Endodermal cell (in vitro differentiated cells): ENCODE measurements at places on chromosomes 2 and 18. TPM values are rescaled to one million over a fixed set of nuclear protein-coding genes. Genes with fewer than 3 reads are reported as not detected.

The SCN1A gene
- not detected in 2 replicates for total RNA-seq

GRCh38 chr2:74779265-74779558 lies 54.7 kb upstream of the HK2 start:
- no peaks in the 10 kb centered on the region for H3K27me3 ChIP-seq
- DNase-seq: no peak
- no peaks in the 10 kb centered on the region for H3K36me3 ChIP-seq
- peak overlapping the region; percentile 70 for H3K27ac ChIP-seq
- H3K4me1 ChIP-seq: peaks cover 15% of the 10 kb centered on the region
- no peak overlapping the region for H3K4me3 ChIP-seq

The TRAF3IP1 gene
- 19.4 and 21.9 TPM in 2 replicates for total RNA-seq

The ICOS gene
- total RNA-seq: not detected in 2 replicates

DNA sequence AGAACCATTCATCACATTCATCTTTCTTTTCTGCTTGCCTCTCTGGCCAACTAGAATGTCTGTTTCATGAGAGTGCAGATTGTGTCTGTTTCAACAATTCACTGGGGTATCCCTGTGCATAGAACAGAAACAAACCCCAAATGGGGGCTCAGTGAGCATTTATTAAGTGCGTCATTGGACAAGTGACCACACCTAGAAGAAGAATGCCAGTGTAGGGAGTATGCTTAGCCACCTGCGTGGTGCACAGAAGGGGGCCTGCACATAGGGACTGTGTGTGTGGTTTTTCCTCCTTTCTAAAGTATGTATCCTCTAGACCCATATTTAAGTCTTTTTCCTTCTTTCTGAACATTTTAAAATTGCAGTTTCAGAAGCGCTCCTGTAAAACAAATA lies 255.9 kb downstream of the AGAP1 start:
- no peaks in the 10 kb centered on the region for H3K27me3 ChIP-seq
- no peaks in the 10 kb centered on the region for H3K4me1 ChIP-seq
- H3K27ac ChIP-seq: no peak overlapping the region
- no peak overlapping the region for H3K4me3 ChIP-seq
- peaks cover 16% of the 10 kb centered on the region for H3K36me3 ChIP-seq
- no peak for DNase-seq

GRCh38 chr18:34626404-34627136 lies 83.5 kb upstream of the DTNA start:
- DNase-seq: no peak
- H3K36me3 ChIP-seq: no peaks in the 10 kb centered on the region
- H3K27ac ChIP-seq: no peak overlapping the region
- no peaks in the 10 kb centered on the region for H3K27me3 ChIP-seq
- H3K4me3 ChIP-seq: no peak overlapping the region

GRCh38 chr2:234840336-234840735 lies 111.5 kb upstream of the SH3BP4 start:
- H3K27me3 ChIP-seq: no peaks in the 10 kb centered on the region
- peak overlapping the region; percentile 12 for H3K27ac ChIP-seq
- H3K36me3 ChIP-seq: no peaks in the 10 kb centered on the region
- peak; percentile 86 for DNase-seq
- no peaks in the 10 kb centered on the region for H3K4me1 ChIP-seq

DNA sequence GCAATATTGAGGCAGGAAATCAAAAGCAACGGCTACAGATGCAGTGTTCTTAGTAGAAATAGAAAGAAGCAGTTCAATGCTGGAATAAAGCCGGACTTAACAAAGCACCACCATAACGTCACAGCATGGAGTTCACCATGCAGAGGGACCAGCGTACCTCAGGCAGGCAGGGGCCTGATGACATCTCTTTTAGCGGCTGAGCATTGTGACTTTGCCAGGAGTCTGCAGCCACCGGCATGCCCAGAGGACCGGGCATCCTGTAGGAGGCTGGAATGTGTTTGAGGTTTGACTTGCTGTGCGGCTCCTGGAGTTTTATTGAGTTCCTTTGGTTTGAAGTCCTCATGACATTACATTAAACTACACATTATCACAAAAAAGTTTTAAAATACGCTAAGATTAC lies 139.8 kb downstream of the UXS1 start:
- no peak overlapping the region for H3K4me3 ChIP-seq
- no peak for DNase-seq
- H3K27ac ChIP-seq: no peak overlapping the region
- H3K27me3 ChIP-seq: no peaks in the 10 kb centered on the region
- H3K4me1 ChIP-seq: no peaks in the 10 kb centered on the region

DNA sequence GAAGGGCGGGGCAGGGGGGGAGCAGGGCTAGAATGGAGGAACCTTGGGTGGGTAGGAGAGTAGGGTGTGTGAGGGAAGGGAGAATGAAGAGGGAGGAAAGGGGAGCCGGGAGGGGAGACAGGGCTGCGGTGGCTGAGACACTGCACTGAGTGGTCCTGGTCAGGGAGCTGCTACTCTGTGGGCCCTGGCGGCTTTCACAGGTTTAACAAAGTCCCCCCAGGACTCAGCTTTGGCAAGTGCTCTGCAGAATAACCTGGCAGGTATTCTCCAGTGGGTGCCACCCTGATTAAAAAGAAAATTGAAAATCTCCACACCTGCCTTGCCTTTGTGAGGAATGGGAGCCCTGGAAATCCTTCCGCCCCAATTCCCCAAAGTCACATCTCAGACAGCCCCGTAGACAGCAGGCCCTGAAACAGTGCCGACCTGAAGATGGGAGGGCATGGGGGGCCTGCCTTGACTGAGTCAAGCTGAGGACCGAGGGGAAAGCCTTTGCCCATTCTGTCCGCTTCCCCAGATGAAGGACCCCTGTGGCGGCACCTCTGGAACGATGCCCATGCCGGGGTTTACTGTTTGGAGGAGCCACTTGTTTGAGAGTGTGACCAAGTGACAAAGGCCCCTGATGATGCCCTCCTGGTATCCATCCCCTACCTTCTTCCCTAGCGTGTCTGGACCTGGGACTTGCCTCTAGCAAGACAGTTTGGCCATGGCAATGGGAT lies 43.6 kb upstream of the OTOS start:
- H3K4me1 ChIP-seq: no peaks in the 10 kb centered on the region
- no peaks in the 10 kb centered on the region for H3K36me3 ChIP-seq
- H3K27ac ChIP-seq: no peak overlapping the region
- no peak overlapping the region for H3K4me3 ChIP-seq
- DNase-seq: peak; percentile 24

GRCh38 chr18:27005589-27005988 lies 140.1 kb upstream of the AQP4 start:
- H3K4me3 ChIP-seq: no peak overlapping the region
- no peaks in the 10 kb centered on the region for H3K27me3 ChIP-seq
- peak; percentile 52 for DNase-seq

The UPP2 gene
- not detected in 2 replicates for total RNA-seq

The IL37 gene
- not detected in 2 replicates for total RNA-seq

DNA sequence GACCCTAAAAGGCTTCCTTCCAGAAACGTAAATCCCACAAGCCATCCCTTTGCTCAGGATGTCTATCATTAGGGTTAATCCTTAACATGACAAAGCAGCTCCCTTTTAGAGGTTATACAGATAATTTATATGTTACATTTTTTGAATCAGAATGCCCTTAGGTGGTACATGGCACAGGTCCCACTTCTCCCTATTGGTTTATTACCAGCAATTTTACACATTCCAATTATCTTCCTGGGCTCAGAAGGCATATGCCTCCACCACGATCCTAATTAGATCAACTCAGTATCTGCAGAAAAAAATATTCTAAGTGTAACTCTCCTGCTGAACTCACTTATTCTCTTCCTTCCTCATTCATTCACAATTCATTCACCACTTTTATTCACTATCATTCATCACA lies 507.0 kb upstream of the MAP2 start:
- no peaks in the 10 kb centered on the region for H3K27me3 ChIP-seq
- no peak for DNase-seq
- no peaks in the 10 kb centered on the region for H3K36me3 ChIP-seq
- no peak overlapping the region for H3K4me3 ChIP-seq
- no peak overlapping the region for H3K27ac ChIP-seq
- no peaks in the 10 kb centered on the region for H3K4me1 ChIP-seq

- no peaks in the 10 kb centered on the region for H3K27me3 ChIP-seq
- no peak overlapping the region for H3K4me3 ChIP-seq
These were observed 232.0 kb upstream of the NETO1 start for GRCh38 chr18:73099759-73100158.

DNA sequence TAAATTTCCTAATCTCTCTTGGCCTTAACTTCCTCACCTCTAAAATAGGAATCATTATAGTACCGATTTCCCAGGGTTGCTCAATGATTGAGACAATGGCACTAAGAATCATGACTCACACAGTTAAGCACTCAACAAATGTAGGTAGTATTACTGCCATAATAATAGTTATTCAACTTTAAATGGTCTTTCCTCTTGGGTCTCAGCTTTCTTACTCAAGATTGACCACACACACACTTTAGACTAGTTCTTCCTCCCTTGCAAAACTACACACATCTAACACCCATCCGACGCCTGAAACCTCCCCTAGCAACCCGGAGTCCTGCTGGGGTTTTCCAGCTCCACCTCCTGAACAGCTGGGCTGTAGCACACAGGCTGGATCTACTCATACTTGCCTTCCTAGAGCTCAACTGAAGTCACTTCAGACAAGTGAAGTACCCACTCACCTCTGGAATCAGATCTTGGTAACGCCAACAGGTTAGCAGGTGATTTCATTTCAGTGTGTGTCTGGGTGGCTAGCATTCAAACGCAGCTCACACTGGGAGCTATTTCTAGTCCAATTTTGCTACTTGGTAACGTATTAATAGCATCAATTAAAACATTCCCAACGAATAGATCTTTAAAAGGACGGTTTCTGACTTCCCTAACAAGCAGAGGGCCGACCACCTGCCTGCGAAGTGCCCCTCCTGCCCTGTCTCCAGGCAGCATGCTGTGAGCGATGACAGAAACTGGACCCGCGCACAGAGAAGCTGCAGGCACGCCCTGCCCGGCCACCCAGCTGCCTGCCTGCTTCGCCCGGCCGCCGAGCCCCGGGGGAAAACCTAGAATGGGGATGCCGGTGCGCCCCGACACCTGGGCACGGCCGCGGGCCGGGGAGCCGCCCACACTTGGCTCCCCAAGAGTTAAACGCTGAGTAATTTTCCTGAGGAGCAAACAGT lies 1.1 kb downstream of the UXS1 start:
- no peaks in the 10 kb centered on the region for H3K36me3 ChIP-seq
- DNase-seq: peak; percentile 77
- no peak overlapping the region for H3K27ac ChIP-seq

GRCh38 chr18:73900106-73900835 lies 247.4 kb downstream of the FBXO15 start:
- no peaks in the 10 kb centered on the region for H3K4me1 ChIP-seq
- no peak for DNase-seq
- H3K27me3 ChIP-seq: peaks cover 6% of the 10 kb centered on the region
- H3K36me3 ChIP-seq: no peaks in the 10 kb centered on the region
- no peak overlapping the region for H3K4me3 ChIP-seq
- no peak overlapping the region for H3K27ac ChIP-seq

DNA sequence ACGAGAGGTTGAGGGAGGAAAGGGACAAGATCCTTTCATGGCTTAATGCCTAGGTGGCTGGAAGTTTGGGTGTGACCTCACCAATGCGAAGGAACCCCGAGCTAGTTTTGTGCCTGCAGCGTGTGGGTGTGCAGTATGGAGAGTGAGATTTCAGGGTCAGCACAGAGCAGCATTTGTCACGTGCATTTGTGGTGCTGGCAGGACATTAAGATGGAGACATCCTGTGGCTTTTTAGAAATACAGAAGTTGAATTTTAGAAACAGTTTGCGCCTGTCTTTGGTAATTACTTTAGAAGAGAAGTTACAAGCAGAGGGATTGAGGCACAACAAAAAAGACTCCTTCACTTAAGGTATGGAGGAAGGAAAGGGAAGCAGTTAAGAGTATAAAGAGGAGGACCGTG lies 258.2 kb upstream of the THUMPD2 start:
- H3K27me3 ChIP-seq: no peaks in the 10 kb centered on the region
- H3K27ac ChIP-seq: no peak overlapping the region
- H3K4me1 ChIP-seq: no peaks in the 10 kb centered on the region
- H3K36me3 ChIP-seq: no peaks in the 10 kb centered on the region
- no peak for DNase-seq
- no peak overlapping the region for H3K4me3 ChIP-seq

- no peak overlapping the region for H3K27ac ChIP-seq
- peaks cover 14% of the 10 kb centered on the region for H3K4me1 ChIP-seq
- peak; percentile 41 for DNase-seq
These were observed 109.2 kb upstream of the FZD7 start for GRCh38 chr2:201924453-201924852.

GRCh38 chr2:219210886-219211362 lies 4.3 kb downstream of the ZFAND2B start:
- no peak for DNase-seq
- H3K36me3 ChIP-seq: peaks cover 65% of the 10 kb centered on the region
- no peak overlapping the region for H3K4me3 ChIP-seq
- H3K27me3 ChIP-seq: no peaks in the 10 kb centered on the region

GRCh38 chr2:38178556-38179419 lies 102.8 kb upstream of the CYP1B1 start:
- H3K27me3 ChIP-seq: no peaks in the 10 kb centered on the region
- H3K4me3 ChIP-seq: no peak overlapping the region

The CRYGC gene
- not detected in 3 replicates for total RNA-seq

DNA sequence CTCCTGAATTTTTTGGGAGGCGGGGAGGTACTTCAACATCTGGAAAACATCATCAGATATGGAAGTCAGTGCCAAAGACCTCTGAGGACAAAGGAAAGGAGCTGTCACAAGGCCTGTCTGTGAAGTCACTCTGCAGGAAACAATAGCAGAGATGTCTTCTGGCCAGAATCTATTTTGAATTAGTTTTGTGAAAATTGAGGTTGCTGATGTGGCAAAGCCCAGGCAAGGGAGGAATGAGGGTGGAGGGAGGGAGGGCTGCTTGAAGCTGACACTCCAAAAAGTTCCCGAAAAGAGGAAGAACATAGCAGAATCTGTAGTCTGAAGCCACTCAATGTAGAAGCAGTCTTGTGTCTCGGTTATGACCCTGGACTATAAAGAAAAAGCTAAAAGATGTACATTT lies 151.1 kb upstream of the LHCGR start:
- H3K4me3 ChIP-seq: no peak overlapping the region
- H3K36me3 ChIP-seq: no peaks in the 10 kb centered on the region
- H3K27me3 ChIP-seq: no peaks in the 10 kb centered on the region

GRCh38 chr2:108806371-108807113 lies 20.0 kb downstream of the CCDC138 start:
- H3K4me1 ChIP-seq: no peaks in the 10 kb centered on the region
- H3K36me3 ChIP-seq: peaks cover 75% of the 10 kb centered on the region
- H3K27ac ChIP-seq: no peak overlapping the region
- H3K4me3 ChIP-seq: no peak overlapping the region
- no peaks in the 10 kb centered on the region for H3K27me3 ChIP-seq
